ENCODE measurements at places on chromosomes 6 and 20.

DNA sequence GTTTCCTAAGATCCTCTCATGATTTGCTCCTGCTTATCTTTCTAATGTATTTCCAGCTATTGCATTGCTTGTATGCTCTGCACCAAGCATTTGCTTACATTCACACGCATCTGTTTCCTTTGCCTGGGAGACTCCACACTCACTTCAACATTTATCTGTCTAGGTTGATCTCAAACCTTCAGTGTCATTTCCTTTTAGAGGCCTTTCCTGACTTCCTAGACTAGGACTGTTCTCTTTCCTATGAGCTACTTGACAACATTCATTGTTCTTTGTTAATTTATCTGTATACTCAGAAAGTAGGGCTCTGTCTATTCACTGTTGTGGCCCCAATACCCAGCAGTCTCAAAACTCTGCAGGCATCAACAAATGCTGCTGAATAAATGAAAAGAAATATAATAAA is 84.4 kb downstream of the WASF1 start:
- peak; percentile 89 for DNase-seq

GRCh38 chr20:58131151-58131550 is 97.3 kb downstream of the ANKRD60 start:
- no peak for DNase-seq

DNA sequence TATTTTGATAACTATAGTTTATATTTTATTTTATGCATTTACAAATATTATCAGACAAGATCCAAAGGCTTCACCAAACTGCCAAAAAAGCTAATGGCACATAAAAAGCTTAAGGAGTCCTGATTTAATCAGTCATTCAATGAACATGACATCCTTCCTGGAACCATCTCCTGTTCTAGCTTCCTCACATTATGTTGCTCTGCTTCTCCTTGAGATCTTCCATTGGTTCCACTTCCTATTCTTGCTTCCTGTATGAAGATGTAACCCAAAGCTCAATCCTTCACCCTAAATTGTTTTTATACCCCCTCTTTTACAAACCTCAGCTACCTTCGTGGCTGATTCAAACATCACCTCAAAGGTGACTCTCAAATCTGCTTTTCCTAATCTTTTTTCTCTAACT is 4.5 kb upstream of the BRD2 start:
- DNase-seq, result no peak

DNA sequence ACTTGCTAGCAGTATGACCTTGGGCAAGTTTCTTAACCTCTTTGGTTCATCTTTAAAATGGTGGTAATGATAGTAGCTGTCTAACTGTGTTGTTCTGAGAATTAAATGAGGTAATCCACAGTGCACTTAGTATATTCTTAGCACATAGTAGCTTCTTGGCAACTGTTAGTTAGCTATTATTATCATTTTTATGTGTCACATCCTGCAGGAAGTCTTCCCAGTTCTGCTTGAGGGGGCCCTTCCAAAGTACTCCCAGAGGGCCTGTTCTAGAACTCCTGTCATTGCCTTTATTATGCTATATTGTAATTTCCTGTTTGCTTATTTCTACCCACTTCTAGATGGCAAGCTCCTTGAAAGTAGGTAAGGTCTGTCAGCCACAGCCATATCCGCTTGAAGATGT is 30.6 kb downstream of the ANKS1A start:
- peak; percentile 41 for DNase-seq

- no peak for DNase-seq
Observed at GRCh38 chr6:12291839-12292604, 1.9 kb downstream of the EDN1 start.

DNA sequence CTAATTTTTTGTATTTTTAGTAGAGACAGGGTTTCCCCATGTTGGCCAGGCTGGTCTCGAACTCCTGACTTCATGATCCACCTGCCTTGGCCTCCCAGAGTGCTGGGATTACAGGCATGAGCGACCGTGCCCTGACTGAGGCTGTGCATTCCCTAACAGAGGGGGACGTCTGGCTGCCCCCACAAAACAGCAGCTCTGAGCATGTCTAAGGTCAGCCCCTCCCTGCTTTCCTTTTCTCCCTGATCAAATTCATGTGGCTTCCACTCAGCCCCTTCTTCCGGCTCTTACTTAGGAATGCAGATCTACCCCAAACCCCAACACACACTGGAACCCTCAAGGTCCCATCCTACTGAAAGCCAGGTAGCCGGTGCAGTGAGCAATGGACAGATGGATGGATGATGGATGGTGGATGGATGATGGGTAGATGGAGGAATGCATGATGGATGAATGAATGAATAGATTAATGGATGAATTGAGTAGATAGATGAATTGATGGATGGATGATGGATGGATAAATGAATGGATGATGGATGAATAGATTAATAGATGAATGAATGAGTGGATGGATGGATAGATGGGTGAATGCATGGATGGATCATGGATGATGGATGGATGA is 91.5 kb upstream of the BHLHE23 start:
- DNase-seq, result no peak

GRCh38 chr6:15574486-15574885 is 88.3 kb downstream of the DTNBP1 start:
- DNase-seq, result no peak

DNA sequence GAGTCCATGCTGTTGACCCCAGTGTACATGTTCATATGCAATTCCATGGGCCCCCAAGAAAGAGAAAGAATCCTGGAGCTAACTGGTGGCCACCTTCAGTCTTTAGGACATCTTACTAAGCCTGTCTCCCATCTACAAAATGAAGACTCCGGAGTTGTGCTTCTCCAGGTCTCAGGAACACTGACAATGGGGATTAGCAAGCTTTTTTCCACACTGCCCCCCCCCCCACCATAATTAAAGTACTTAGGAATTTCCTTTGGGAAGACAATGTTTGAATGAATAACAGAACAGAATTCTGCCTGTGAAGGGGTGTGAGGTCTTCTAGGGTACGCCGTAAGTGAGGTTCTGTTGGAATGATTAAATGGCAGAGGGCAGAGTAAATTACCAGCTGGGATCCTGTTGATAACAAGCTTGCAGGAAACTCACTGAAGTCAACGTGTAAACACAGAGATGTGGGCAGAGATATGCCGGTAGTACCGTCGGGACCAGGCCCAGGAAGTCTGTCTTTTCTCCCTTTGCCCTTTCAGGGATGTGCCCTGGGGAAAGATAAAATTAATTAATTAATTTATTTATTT is 63.1 kb downstream of the ANKRD6 start:
- DNase-seq, result no peak

- no peak for DNase-seq
Observed at GRCh38 chr6:16166871-16167608, 38.2 kb downstream of the MYLIP start.

- DNase-seq, result peak; percentile 66
Observed at GRCh38 chr20:40689943-40690835, 1.2 kb upstream of the MAFB start.

GRCh38 chr6:125981571-125982185 is 4.7 kb upstream of the TRMT11 start:
- DNase-seq, result no peak

DNA sequence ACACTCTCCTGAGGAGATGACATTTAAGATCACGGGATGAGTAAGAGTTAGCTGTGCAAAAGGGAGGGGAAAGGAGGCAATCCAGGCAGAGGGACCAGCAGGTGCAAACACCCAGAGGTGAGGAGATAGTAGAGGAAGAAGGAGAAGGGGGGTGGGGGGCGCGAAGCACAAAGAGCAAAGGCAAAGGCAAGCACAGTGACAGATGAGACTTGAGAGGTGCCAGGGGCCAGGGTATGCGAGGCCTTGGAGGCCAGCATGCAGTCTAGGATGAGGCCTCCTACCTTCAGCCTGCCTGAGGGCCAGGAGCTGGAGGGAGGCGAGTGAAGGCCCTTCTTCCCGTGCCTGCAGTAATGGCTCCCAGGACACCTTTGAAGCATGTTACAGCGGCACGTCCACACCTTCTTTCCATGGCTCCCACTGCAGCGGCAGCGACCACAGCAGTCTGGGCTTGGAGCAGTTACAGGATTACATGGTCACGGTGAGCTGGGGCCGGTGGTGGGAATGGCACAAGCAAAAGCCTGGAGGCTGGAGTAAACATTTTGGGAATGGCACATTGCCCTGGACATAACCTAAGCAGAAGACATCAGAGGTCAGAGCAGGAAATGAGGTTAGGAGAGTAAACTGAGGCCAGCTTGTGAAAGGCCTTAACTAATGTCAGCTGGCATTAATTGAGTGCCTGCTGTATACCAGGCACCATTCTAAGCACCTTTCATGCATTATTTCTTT is 18.6 kb downstream of the CCM2L start:
- DNase-seq, result no peak
